ENCODE measurements at places on chromosomes 13 and 19.

DNA sequence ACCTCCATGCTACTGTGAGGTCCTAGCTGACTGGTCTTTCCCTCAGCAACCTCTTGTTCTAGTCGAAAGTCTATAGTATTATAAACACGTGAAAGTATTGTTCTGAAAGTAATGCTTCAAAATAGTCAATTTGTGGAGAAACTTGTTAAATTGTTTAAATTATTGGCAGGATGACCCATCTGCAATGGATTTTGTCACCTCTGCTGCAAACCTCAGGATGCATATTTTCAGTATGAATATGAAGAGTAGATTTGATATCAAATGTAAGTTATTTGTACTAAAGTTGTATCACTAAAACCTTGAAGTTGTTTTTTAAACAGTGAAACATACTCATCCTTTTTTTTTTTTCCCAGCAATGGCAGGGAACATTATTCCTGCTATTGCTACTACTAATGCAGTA, 25.9 kb downstream of the UBA2 start:
- no peak for DNase-seq

DNA sequence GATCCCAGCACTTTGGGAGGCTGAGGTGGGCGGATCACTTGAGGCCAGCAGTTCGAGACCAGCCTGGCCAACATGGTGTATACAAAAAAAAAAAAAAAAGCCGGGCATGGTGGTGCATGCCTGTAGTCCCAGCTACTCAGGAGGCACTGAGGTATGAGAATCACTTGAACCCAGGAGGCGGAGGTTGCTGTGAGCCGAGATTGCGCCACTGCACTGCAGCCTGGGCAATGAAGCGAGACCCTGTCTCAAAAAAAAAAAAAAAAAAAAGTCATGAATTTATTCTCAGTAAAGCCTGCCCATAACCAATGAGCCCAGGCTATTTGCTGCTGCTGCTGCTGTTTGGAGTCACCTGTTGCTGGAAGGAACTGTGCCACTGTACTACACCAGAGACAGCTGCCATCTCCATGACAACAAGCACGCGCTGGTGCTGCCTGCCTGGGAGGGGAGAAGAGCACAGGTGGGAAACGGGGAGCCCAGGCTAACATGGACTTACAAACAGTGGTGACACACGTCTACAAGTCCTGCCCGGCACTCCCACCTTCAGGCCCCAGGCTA, 11.3 kb downstream of the ZFR2 start:
- DNase-seq, result no peak

- DNase-seq, result no peak
Observed at GRCh38 chr13:28355046-28355821, 139.7 kb downstream of the FLT1 start.

- no peak for DNase-seq
Observed at GRCh38 chr19:16003391-16003790, 54.6 kb downstream of the OR10H4 start.

DNA sequence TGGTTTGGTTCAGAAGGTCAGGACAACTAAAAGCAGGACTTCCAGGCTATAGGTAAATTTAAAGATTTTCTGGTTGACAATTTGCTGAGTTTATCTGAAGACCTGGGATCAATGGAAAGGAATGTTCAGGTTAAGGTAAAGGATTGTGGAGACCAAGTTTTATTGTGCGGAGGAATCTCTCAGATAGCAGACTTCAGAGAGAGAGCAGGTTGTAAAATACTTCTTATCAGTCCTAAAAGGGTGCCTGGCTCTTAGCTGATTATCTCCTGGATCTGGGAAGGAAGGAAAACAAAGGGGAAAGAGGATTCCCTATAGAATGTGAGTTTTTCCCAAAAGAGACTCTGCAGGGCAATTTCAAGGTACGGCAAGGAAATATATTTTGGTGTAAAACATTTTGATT, 851.5 kb downstream of the DACH1 start:
- DNase-seq, result no peak

DNA sequence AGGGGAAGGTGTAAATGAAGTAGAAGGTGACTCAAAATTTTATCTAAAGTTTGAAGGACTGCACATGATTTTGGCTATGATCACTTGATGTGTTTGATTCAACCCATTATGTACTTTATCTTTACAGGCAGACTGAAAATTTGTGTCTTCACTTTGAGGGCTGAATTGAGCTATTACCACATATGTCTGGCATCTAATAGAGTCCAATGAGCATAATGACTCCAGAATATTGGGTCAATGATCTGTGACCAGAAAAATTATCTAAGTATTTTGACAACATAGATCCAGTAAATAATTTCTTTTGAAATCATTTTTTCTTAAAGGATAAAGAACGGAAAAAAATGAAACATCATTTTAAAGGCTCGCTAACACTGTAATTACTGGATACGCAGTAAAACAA, 2810.0 kb downstream of the PCDH9 start:
- DNase-seq, result no peak

DNA sequence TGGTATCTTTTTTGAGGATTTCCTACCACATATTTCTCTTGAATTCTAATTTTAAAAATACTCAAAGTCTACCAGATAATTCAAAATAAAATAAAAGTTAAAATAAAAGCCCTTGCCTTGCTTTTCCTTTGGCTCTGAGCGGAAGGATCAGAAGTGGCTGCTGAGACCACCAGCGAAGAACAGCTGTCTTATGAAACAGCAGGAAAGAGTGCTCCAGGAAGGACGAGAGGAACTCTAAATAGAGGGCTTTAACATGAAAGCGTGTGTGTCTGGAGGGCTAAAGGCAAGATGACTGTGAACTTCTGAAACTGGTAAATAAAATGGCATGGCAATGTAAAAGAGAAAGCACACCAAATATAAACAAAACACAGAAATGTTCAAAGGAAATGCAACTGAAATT, 521.5 kb upstream of the SPRY2 start:
- DNase-seq, result no peak

- DNase-seq, result no peak
Observed at GRCh38 chr13:42794577-42795275, 13.3 kb downstream of the FAM216B start.

GRCh38 chr13:59305896-59306295, 857.8 kb downstream of the DIAPH3 start:
- DNase-seq, result no peak

DNA sequence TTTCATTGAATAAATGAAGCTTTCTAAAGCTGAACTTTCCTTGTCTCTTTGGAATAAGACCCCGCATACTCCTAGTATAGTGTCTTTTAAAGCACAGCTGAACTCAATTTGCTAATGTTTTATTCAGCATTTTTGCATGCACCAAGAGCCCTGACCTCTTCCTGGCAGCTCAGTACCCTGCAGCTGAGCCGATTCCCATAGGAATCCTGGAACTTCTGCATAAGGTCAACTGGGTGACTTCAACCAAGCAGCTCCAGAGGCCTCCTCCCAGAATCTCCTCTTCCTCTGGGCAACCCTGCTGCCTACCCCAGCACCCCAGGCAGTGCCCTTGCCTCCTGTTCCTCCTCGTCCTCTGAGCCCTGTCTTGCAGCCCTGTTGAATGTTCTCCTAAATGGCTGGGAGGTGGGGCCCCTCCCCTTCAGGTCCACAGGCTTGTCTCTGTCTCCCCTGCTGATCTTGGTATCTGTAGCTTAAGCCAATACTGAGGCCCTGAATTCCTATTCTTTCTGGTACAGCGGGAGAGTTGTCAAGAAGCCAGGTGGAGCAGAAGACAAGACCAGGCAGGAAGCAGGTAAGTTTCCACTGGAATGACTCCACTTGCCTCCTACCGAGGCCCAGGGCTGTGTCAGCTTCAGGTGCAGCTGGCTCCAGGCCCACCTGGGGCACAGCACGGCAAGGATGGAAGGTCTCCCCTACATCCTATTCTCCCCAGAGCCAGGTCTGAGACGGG, 23.6 kb upstream of the CCDC124 start:
- no peak for DNase-seq

DNA sequence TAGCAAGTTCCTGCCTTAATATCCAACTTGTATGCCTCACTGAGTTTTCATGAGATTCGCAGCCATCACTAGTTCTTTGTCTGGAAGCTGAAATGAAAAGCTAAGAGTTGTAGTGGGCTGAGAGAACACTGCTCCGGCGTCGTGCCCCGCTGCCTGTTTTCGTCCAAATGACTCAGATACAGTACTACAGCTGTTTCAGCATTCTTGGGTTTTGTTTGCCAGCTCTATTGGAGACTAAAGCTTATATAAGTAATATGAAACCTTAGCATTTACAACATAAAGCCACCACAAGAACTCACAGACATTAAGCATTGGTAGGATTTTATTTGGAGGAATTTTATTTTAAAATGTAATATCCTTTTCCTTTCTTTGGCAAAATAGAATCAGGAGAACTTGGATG, 299.7 kb downstream of the DLEU7 start:
- no peak for DNase-seq

DNA sequence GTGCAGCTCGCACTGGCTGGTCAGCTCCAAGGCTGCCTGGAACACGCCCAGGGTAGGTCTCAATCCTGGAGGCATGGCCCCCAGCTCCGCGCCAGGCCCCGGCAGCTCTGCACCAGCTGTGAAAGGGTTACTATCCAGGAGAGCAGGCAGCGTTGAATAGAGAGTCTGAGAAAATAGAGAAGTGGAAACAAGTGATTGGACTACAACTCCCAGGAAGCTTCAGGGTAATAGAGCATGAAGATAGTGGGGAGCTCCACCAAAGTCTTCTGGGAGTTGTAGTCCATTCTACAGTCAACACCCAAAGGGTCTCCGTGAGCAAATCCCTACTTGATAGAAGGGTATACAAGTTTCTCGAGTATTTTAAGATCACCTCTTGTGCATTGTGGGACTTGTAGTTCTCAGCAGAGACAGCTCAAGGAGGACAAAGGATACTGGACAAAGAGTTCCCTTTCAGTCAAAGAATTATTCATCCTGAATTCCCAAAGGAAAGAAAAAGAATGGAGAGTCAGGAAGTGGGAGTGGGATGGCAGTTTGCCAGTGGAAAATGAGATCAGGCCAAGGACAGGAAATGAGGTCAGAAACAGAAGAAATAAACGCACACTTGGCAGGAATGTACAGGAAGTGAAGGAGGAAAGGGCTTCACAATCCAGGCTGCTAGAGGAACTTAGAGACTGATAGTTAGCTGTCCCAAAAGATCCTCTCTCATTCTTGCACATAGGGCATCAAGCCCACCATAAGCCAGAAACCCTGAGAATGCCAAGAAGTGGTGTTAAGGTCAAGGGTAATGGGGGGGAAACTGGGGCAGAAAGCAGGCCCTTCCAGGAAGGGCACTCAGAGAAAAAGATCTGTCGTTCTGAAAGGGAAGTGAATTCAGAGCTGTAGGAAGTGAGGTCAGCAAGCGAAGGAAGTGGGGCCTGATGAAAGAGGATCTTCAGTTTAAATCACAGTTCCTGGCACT, 5.5 kb upstream of the MAMSTR start:
- DNase-seq, result no peak

- DNase-seq, result no peak
Observed at GRCh38 chr13:95679722-95680121, 2.8 kb downstream of the DNAJC3 start.

DNA sequence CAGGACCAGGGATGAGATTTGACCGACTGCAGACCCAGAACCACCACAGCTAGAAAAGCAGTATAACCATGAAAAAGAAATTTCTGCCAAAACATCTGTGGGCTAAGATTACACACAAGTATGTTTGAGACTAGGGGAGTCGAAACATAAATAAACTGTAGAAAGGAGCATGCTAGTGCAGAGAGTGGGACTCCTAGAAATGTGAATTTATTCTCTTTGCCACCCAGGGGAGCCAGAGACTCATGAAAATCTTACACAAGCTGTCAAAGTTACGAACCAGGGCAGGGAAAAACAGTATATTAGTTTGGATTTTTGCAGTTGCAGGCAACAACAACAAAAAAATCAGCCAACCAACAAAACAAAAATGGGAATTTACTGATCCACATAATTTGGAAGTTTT, 12.3 kb upstream of the HSPH1 start:
- no peak for DNase-seq

DNA sequence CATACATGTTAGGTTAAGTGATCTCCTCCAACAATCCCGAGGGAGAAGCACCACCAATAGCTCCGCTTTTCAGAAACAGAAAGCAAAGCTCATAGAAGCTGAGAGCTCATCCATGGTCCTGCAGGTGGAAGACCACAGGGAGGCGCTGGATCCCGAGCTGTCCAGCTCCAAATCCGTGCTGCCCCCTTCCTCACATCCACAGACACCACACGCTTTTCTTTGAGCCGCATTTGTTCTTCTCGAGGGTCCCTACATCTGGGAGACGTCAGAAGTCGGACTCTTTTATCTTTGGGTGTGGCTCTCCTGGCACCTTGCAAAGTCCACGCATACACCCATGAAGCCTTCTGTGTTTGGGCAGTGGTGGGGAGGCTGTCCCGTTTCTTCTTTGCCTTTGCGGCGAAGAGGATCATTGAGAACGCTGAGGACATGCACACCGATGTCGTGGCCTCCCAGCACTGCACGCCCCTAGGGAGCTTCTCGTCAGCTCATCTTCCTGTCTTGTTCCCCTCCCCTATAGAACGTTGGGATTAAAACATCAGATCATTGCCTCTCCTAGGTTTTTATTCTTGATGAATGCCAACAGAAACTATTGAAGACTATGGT, 184.8 kb downstream of the TEX29 start:
- no peak for DNase-seq

DNA sequence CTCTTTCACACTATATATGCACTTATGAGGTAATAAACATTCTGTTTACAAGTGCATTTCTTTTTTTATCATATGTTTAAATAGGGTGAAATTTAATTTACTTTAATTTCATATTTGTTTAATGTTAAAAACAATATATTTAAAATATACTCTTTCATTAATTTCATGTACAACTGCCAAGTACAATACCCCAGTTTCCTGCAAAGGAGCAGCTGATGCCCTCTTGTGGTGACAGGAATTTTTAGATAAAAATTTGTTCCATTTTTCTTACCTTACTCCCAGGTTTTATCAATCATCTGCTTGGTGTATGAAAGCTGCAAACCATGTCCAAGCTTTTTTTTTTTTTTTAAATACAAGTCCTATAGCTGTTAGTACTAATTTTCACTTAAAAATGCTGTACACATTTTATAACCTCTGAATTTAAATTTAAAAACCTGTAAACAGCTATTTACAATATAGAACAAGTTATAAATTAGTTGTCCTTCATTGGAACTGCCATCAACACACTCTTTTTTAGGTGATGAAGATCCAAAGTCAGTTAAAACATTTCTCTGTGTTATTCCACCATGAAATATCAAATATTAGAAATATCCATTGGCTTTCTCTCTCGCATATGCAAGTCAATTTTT, 4.9 kb downstream of the PCDH20 start:
- no peak for DNase-seq

DNA sequence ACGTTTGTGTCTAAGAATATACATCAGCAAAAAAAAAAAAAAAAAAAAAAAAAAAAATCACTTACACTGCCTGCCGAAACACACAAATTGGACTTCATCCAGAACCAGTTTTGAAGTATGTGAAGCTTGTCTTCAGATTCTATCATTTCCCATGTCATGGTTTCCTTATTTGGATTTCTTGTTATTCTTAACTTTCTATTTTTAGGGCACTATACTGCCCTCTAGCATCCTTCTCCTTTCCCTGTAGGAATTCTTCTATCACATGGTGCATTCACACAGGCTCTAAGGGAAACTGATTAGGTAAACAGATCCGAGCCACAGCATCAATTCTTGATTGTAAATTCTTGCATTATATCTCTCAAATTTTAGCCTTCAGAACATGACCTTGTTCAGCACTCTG, 1507.5 kb downstream of the OLFM4 start:
- DNase-seq, result no peak

GRCh38 chr19:14505488-14506239, 9.7 kb upstream of the GIPC1 start:
- peak; percentile 79 for DNase-seq

All from activated CD4-positive, CD25-positive, alpha-beta regulatory T cell treated with anti-CD3 and anti-CD28 coated beads, Interleukin-2, amount 50 U/mL, for 72 hours (primary cell).